CD4-positive, alpha-beta T cell treated with Interleukin-6 at 100 ng/mL for 8 hours (primary cell): ENCODE measurements at places on chromosomes 2 and 18.

DNA sequence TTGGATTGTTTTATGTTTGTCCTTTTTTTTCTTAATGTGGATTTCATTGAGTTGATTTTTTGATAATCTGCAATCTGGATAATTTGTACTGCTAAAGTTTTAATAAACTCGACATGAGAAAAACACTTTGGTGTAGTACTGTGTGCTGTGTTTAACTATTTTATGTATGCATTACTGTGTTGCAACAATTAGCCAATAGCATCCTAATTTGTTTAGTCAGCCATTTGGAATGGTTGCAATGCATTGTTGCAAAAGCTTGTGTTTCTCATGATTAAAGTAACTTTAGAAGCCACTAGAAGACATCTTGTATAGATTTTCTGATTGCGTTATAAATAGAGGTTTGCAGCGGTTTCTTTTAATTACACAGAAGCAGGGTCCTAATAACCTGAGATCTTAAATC lies 53.5 kb downstream of the PPIG start:
- no peak for DNase-seq

DNA sequence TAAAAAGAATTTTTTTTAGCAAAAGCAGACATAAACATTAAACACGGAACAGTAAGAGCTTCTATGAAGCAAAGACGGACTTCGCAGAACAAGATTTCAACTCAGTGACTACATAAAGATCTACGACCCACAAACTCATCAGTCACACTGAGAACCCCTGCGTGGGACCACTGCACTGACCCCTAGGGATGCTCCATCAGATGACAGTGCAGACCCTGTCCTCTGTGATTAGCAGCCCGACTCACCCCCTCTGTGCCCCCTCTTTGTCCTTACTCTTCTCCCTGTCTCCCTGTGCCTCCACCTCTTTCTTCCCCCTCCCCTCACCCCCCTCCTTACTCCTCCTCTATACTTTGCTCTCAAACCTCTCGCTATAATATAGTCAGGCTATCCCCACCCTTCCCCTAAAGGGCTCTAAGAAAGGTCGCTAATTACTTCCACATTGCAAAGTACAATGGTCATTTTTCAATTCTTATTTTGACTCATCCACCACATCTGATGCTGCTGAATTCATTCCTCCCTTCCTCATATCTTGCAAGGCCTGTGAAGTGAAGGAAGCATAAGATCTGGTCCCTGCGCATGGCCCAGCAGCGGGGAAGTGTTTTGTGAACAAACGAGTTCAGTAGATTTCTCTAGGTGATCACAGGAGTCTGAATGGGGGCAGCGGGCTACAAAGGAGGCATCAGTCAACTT lies 89.3 kb downstream of the CABYR start:
- no peak for DNase-seq

GRCh38 chr18:2997429-2997828 lies 15.5 kb downstream of the LPIN2 start:
- DNase-seq = no peak

DNA sequence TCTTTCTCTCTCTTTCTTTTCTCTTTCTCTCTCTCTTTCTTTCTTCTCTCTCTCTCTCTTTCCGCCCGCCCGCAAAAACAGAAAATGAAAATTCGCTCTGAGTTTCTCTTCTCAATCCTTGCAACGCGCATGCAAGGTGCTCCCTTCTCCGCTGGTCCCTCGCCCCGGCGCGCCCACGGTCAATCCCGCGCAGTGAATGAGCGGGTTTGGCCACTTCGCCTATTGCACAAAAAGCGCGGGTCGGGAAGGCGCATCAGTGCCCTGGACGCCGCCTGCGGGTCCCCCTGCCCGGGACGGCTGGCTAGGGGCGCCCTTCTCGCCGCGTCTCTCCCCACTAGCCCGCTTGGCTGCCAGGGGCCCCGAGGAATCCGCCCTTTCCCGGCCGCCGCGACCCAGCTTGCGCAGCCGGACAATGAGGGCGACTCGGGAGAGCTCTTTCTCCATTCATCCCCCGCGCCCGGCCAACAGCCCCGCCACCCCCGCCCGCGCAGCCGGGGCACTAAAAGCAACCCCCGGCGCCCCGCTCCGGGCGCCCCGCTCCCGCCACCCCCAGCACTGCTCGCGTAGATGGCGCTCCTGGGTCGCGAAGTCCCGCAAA lies 706 bp downstream of the LAMA1 start:
- DNase-seq = no peak

GRCh38 chr2:148298196-148298595 lies 277.3 kb downstream of the MBD5 start:
- no peak for DNase-seq

- no peak for DNase-seq
Measured at GRCh38 chr2:137333386-137334165, 568.2 kb downstream of the THSD7B start.

GRCh38 chr2:17303521-17303920 lies 214.7 kb downstream of the RAD51AP2 start:
- no peak for DNase-seq

DNA sequence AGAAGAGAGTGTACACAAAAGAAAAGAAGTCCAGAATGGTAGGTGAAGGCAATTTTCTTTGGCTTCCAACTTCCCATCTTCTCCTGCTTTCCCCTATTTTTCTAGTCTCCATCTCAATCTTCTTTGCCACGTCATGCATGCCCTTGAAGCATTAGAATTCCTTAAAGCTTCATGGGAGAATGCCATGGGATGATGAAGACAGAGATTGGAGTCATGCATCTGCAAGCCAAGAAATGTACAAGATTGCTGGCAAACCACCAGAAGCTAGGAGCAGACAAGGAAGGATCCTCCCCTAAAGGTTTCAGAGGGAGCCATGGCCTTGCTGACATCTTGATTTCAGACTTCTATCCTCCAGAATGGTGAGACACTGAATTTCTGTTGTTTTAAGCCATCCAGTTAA lies 305.9 kb downstream of the HRH4 start:
- no peak for DNase-seq

GRCh38 chr18:24936691-24937090 lies 415.3 kb downstream of the ZNF521 start:
- DNase-seq = no peak

DNA sequence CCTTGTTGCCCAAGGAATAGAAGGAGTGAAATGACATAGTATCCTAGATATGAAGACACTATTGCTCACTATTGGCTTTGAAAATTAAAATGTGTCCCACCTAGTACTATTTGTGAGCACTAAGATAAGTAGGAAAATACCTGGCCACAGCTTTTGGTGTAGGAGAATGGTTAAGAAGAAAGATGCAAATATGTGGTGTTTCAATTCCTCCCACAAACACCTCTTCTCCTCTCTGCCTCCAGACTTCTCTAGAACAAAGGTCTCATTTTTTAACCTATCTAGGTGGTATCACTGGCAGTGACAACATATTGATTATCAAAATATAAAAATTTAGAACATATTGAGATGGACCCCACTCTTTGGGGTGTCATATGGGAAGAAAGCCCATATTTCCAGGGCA lies 929.9 kb upstream of the FANCL start:
- DNase-seq = no peak

DNA sequence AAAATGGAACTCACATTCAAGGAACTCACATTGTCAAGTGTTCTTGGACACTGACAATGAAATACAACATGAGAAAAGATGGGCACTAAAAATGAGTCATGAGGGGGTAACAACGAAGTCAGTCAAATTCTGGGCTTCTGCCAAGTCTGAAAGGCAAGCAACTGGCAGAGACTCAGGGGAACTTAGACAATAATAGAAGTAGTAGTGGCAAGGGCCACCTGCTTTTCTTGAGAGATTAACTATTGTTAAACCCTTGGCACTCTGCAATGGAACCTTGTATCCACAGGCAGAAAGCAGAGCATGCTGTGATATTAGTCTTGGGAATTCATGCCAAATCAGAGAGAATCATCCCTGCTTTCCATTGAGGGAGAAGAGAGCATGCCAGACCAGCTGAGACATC lies 382.6 kb upstream of the CDH2 start:
- DNase-seq = no peak

DNA sequence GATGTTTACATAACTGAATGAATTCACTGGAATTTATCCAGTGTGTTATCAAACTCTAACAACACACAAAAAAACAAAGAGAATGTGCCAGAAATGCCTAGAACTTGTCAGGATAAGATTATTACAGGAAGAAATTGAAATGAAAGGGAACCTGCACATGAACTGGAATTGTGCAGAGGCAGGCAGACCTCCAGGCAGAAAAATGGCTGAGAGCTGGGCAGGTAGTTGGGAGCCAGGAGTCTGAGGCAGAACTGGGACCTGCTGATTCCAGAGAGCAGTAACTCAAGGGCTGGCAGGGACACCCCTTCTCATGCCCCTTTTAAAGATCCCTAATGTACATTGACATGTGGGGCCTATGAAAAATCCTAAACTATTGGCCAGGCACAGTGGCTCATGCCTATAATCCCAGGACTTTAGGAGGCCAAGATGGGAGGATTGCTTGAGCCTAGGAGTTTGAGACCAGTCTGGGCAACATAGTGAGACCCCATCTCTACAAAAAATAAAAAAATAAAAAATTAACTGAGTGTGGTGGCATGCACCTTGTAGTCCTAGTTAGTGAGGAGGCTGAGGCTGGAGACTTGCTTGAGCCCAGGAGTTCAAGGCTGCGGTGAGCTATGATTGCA lies 674 bp upstream of the SP110 start:
- DNase-seq = no peak

DNA sequence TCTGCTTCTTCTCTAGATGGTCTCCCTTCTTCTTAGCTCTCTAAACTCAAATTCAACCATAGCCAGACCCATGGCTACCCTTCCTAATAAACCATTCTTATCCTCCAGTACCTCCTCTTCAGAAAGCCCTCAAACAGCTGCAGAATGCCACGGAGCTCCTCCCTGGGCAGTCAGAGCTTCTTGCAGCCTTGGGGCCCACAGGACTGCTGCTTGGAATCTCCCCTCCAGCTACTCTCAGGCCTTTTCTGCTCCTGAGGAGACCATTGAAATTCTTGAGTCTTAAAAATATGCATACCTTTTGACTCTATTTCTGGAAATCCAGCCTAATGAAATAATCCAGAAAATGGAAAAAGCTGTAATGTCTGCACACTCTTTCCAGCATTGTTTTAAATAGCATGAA lies 30.7 kb downstream of the EFR3B start:
- DNase-seq = no peak

GRCh38 chr2:205658068-205658467 lies 24.2 kb upstream of the NRP2 start:
- DNase-seq = no peak

- DNase-seq = no peak
Measured at GRCh38 chr2:50401772-50402653, 629.9 kb downstream of the NRXN1 start.

- no peak for DNase-seq
Measured at GRCh38 chr2:238379096-238379810, 47.5 kb upstream of the ASB1 start.
